NCI-H526 (cell line): ENCODE measurements at places on chromosomes 7 and 10.

DNA sequence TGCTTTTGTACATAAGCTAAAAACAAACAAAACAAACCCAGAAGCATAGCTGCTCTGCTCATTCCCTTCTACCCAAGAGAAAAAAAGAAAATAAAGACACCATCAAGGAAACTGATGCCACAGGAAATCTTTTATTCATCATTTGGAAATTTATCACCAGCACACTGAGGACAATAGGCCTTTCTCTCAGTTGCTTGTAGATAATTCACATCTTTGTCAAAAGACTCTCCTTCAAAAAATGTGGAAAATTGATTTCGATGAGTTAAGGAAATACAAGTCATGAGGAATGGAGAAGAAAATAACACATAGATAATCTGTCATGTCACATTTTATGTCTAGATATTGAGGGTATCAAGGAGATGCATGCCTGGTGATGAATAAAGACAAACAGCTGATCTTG is 53.5 kb downstream of the ZNF37A start:
- no peak for DNase-seq

DNA sequence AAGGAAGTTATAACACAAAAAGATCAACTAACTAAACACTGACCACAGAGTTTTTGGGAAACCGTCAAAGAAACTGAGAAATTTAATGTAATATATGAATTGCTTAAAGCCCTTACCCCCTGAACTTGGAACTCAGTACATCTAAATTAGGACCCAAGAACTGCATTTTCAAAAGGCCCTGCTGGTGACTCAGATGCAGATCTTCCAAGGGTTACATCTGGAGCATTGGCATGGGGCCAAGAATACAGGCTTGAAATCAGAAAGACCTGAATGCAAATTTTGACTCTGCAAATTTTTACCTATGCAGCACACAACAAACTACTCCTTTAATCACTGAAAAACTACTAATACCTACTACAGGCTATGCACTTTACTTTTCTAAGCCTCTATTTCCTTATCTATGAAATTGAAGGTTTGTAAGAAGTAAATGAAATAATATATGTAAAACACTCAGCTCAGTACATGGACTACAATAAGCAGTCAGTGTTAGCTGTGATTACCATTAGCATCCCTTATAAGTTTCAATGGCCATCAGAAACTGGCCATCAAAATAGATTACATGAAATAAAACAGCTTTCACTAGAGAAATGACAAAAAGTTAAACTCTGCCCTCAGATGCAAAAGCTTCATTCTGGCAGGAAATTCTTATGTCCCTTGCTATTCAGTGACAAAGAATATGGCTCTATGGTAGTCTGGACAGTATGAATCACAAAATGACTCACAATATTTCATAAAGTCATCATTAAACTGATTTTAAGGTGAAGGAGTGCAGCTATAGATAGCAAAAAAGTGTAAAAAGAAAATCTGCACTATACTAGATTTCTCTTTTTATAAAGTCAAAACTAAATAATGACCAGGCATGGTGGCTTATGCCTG is 43.6 kb downstream of the NSUN6 start:
- DNase-seq, result peak; percentile 47

DNA sequence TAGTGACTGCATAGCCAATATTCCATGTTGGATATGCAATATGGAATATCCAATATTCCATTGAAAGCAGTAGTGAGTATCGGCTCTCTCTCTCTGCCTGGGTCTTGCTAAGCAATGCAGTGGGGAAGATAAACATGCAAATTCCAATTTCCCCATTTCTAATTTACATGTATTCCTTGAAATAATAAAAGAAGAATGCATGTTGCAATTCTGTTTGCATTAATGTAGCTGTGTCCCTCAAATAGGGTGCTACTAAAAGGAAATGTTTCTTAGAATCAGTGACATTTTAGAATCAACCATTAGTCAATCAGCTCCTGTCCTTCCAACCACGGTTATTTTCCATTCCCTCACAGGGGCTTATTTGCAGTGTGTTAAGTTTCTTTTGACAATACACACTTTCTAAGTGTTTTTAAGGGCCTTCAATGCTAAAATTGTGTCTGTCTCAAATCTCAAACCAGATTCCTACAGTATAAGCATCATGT is 46.7 kb downstream of the AFAP1L2 start:
- DNase-seq, result no peak

DNA sequence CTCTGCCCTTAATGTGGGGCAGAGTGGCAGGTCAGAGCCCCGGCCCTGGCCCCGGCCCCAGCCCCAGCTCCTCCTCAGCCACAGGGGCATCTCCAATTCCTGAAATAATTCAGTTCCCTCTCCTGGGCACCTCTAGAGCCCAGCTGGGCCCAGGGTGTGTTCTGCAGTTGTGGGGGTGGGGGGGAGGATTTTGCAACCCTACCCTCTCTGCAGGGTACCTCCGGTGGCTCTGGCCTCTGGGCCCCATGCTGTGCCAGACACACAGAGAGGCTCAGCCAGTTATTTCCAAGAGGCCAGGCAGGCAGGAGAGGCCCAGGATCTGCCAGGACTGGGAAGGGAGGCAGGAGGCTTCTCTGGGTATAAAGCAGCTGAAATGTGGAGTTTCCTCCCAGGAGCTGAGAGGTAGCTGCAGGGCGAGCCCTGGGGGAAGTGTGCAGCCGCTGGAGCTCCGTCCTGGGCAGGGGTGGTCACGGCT is 47.9 kb downstream of the PWWP2B start:
- DNase-seq, result no peak

DNA sequence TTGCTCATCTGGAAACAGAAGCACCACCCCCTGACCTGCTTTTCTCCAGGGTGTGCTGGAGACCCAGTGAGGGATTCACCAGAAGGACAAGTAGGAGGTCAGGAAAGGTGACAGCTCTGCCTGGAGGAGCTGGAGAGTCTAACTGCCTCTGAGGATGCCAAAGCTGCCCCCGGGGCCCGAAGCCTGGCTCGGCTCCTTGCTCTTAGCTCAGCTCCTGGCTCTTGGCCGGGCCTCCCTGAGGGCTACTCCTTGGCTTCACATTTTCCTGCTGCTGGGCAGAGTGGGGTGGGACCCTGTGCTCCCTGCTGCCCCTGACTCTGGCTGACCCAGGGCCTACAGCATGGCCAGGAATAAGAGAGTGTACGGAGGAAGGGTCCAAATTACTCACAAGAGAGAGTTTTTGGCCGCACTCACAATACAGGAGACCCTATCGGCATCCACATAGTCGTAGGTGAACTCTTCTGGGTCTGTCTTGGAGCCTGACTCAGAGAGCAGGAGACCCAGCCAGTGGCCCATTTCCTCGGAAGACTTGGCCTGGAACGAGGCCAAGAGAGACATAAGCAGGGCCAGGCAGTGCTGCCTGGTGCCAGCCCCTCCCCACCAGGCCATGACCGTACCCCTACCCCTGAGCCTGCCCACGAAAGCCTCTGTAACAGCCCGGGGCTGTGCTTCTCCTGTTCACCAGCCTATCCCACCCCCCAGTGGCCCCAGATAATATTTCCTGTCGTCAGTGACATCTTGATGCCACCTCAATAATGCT is 63.1 kb downstream of the VWA2 start:
- no peak for DNase-seq

DNA sequence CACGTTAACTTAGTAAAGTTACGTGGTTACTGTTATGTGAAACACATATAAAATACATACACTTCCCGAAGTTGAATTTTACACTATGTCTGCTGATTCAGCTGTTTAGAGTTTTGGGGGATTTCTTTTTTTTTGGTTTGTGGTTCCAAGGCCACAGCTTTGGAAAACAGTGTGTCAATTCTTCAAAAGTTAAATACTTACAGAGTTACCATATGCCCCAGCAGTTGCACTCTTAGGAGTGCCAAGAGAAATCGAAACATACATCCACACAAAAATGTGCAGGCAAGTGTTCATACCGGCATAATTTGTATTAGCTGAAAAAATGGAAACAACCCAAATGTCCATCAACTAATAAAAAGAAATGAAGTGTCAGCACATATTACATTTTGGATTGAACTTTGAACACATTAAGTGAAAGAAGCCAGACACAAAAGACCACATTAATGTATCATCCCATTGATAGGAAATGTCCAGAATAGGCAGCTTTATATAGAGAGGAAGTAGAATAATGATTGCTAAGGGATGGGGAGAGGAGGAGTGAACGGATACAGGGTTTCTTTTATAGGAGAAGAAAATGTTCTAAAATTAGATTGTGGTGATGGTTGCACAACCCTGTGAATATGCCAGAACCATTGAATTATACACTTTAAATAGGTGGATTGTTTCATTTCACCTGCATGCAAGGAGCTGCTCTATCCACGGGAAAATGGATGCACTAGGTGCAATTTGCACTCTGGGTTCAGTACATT is 17.6 kb downstream of the APBB1IP start:
- DNase-seq, result no peak

GRCh38 chr7:135359615-135360014 is 126.0 kb downstream of the STRA8 start:
- DNase-seq, result peak; percentile 12

DNA sequence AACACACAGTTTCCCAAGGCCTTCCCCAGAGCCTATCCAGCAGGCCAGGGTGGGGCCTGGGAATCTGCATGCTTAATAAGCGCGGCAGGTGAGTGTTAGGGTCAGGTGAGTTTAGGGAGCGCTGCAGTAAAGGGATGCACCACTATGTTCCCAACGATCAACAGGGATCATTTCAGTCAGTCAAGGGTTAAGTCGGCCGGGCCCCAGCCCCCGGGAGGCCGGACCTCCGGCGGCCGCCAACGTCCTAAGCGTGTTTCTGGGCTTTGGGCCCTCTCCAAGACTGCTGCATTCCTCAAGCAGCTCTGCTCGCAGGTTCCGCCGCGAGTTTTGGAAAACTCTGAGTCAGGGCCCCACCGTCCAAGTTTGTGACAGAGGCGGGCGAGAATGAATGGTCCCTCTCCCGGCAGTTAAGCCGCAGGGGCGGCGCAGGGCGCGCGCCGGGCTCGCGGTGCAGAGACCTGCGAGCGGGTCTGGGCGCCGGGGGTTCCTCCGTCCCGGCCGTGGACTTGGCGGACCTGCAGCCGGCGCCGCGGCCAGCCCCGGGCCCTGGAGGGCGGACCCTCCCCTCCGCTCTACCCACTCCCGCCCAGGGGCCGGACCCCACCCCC is 81.6 kb downstream of the ARHGAP22 start:
- no peak for DNase-seq

GRCh38 chr7:105024734-105025133 is 10.7 kb downstream of the KMT2E start:
- peak; percentile 70 for DNase-seq

DNA sequence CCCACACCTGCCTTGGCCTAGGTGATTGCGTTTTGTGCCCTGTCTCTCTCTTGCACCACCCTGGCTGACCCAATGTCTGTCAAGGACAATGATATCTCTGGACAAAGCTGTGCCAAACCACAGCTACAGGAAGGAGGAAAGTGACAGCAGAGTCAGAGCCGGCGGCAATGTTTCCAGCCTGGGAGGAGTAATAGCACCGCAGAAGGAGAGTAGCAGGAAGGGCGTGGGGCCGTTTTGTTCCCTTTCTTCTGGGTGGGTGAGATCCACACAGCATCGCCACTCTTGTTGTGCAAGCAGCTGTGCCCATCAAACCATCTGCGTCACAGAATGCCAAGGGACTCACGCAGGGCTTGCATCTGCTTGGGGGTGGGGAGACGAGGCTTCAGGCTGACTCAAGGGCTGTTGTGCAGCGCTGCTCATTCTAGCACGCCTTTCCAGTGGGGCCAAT is 341.6 kb upstream of the AUTS2 start:
- DNase-seq, result no peak

DNA sequence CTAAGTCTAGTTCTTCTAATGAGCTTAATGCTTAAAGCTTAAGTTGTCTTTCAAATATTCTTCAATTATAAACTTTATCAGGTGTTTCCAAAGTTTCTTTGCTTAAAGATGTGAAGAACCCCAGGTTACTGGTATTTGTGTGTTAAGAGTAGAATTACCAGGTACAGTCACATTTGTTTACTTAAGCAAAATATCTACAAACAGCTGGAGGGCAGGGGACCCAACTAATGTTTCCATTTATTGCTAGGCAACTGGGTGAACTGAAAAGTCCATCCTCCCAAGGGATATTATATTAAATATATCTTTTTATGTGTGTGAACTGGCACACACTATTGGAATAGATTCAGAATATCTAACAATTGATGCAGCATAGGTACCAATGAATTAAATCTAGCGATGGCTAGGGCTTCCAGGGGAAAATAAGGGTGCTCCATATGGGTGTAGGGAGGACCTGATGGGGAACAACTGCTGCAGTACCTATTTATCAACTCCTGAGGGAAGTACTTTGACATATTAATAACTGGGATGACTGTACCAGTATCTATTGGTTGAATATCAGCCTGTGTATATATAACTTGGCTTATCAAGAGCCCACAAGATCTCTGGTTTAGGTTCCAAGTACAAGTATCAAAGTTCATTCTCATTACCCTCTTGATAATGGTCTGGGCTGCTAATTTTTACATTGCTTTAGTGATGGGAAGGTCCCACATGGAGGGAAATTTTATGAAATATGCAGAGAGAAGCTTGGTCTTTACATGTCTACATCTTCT is 10.3 kb upstream of the AGR3 start:
- DNase-seq, result peak; percentile 90

DNA sequence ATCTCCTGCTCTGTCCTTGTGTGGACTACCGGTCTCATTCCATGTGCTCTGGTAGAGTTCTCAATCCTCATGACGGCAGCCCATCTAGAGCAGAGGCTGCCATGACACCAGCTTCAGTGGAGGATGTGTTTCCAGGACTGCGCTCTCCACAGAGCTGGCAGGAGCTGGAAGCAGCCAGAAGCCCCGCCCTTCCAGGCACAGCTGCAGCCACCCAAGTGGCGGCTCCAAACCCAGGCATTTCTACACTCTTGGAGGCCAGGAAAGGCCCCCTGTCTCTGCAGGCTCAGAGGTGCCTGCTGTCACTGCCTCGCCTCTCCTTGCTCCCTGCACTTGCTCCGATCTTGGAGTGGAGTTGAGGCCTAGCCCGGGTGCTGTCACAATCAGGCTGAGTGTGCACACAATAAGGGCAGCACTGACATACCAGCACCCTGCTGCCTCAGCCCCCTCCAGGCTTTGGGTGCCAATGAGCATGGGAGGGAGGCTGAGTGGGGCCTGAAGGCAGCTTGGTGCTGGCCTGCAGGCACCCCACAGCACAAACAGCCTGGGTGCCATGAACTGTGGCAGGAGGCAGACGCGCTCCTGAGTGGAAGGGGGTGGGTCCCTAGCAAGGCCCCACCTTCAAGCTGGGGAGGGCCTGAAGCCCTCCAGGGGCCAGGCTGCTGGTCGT is 122.1 kb downstream of the LRRN3 start:
- DNase-seq, result no peak

DNA sequence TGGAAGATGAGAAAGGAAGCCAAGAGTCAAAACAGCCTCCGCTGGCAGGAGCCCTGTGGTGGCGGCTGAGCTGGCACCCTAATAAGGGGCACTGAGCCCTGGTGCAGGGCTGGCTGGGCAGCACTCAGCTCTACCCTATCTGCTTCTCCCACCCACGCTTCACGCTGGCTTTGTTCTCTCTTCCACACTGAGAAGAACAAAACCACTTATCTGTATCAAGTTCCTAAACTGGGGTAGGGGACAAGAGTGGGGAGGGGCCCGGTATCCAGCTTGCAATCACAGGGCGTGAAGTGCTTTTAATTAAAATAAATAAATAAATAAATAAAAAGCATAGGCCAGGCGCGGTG is 52.1 kb downstream of the FAM53B start:
- DNase-seq, result no peak

- DNase-seq, result no peak
Observed at GRCh38 chr10:73931767-73932619, 21.1 kb downstream of the PLAU start.
